Activated CD4-positive, alpha-beta T cell treated with anti-CD3 and anti-CD28 coated beads, Interleukin-2, amount 50 U/mL, for 1 hour (primary cell): ENCODE measurements at places on chromosomes 2 and 18.
A peak's percentile ranks its signal among the peaks of the same experiment; 100 is the strongest.

GRCh38 chr2:108106731-108107130 lies 120.4 kb downstream of the SLC5A7 start:
- no peak for DNase-seq

DNA sequence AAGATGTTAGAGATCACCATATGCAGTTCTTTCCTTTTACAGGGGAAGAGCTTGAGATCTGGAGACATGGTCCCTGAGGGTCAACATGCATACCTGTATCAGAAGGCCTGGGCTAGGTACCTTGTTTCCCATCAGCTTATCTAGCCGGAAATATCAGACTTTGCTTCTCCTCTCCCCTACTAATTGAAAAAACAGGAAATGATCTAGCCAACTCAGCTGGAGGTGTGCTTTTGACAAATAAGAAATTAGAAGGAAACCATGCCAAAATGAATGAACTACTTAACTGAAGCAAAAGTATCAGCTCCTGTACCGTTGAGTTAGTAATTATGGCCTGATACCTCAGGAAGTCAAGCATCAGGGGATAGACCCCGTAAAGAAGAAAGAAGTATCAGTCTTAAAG lies 20.4 kb downstream of the PKP4 start:
- no peak for DNase-seq

GRCh38 chr2:20481798-20482405 lies 35.0 kb downstream of the RHOB start:
- no peak for DNase-seq

DNA sequence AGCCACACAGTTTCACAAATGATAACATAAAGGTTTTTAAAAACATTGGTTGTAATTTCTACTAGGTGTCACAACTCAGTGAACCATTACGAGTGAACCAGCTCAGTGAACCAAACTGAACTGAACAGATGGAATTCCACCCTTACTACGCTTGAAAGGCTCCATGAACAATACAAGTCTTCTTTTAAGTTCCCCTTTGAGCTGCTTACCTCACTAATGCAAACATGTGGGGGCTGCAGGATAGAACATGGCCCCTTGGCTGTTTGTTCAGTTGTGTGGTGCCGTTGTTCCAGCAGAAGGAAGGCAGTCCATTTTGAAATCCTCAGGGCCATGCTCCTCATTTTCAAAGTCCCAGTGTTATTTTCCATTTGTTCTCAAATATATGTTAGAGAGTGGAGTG lies 30.7 kb upstream of the KLHL14 start:
- DNase-seq, result no peak

GRCh38 chr2:217060951-217061547 lies 201.2 kb upstream of the TNP1 start:
- DNase-seq, result no peak

- no peak for DNase-seq
Measured at GRCh38 chr2:27690052-27690451, 26.4 kb downstream of the SLC4A1AP start.

DNA sequence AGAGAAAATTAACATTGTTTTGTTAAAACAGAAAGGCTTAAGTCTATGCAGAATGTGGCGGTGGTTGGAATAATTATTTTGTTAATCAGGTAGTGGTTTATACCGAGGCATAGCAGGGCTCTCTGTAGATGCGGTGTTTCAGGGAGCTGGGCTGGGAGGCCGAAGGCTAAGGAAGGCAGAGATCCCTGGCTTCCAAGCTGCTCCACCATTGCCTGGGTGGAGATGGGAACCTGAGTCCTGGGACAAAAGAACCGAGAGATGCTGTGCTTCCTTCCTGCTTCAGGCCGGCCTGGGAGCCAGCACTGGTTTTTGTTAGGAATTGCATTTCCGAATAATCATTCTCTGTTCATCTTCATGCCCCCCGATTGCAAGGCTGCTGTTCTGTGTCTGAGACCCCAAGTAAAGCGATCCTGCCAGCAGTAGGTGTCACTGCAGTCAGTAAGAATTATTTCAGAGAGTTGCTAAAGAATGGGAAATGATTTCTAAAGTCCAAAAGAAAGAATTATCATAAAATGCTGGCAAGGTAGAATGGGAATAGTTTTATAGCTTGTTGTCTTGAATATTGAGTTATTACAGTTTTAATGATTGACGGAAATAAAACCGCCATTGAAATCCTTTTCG lies 824.9 kb downstream of the GALR1 start:
- DNase-seq, result no peak

- DNase-seq, result no peak
Measured at GRCh38 chr2:205675861-205676516, 6.3 kb upstream of the NRP2 start.

GRCh38 chr2:145168091-145168490 lies 648.2 kb upstream of the ZEB2 start:
- DNase-seq, result no peak

- DNase-seq, result no peak
Measured at GRCh38 chr2:172445851-172446250, 18.5 kb downstream of the ITGA6 start.

- DNase-seq, result no peak
Measured at GRCh38 chr18:79809482-79810192, 11.9 kb downstream of the KCNG2 start.

- DNase-seq, result no peak
Measured at GRCh38 chr2:24258718-24259117, 83.9 kb downstream of the FAM228A start.

DNA sequence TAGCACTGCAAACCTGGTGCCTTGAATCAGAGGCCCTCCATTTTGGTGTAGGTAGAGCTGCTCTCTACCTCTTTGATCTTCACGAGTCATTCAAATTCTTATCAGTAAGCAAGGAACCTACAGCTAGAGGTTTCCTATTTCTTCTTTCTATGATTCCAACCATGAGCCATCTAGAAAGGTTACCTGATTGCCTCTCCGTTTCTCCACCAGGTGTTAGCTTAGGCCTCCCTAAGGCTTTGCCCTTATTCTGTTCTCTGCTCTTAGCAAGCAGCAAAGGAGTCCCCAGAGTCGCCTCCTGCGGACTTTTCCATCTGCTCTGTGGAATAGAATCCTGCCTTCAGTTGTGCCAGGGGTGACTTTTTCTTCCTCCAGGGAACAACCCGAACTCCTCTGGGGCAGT lies 173.6 kb downstream of the GRB14 start:
- no peak for DNase-seq

- DNase-seq, result no peak
Measured at GRCh38 chr2:149365931-149366583, 35.7 kb downstream of the LYPD6 start.

GRCh38 chr18:45373286-45373880 lies 241.9 kb upstream of the SLC14A2 start:
- DNase-seq, result no peak

DNA sequence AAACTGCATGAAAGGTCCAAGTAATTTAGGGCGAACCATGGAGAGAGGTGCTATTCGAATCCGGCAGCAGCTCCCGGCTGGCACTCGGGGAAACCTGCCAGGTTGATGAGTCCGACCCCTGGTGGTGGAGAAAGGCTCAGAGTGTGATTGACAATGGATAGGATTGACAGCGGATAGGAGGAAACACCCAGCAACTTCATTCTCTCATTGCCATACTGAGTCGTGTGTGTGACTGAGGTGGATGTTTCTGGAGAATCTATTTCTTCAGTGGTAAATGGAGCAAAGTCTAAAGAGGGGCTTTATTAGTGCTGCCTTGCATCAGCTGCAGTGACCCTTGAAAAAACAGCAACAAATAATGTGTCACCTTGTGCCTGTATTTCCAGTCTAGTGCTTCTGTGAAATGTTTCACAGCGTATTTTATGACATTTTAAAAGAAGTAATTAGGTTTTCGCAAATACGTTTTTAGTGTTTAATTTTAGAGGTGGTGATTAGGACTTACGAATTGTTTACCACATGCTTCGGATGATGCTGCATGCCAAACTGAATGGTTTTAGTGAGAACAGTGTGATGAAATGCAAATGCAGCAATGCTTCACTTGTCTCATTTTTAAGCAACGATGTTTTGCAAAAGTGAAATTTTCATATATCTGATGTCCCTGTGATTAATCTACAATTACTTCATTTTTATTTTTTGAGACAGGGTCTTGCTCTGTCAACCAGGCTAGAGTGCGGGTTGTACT lies 102.0 kb downstream of the DCDC2C start:
- no peak for DNase-seq

- DNase-seq, result no peak
Measured at GRCh38 chr2:158095269-158095668, 6.4 kb upstream of the UPP2 start.

- DNase-seq, result peak; percentile 61
Measured at GRCh38 chr2:218168635-218169462, 2.1 kb upstream of the CXCR1 start.

GRCh38 chr2:128234613-128235012 lies 84.1 kb downstream of the HS6ST1 start:
- DNase-seq, result no peak

- DNase-seq, result no peak
Measured at GRCh38 chr18:3151399-3152264, 68.1 kb downstream of the MYOM1 start.

- DNase-seq, result no peak
Measured at GRCh38 chr2:222943820-222944219, 83.0 kb downstream of the ACSL3 start.

GRCh38 chr2:176280867-176281658 lies 11.8 kb downstream of the MTX2 start:
- DNase-seq, result no peak

- no peak for DNase-seq
Measured at GRCh38 chr2:43025709-43026295, 200.6 kb downstream of the ZFP36L2 start.

DNA sequence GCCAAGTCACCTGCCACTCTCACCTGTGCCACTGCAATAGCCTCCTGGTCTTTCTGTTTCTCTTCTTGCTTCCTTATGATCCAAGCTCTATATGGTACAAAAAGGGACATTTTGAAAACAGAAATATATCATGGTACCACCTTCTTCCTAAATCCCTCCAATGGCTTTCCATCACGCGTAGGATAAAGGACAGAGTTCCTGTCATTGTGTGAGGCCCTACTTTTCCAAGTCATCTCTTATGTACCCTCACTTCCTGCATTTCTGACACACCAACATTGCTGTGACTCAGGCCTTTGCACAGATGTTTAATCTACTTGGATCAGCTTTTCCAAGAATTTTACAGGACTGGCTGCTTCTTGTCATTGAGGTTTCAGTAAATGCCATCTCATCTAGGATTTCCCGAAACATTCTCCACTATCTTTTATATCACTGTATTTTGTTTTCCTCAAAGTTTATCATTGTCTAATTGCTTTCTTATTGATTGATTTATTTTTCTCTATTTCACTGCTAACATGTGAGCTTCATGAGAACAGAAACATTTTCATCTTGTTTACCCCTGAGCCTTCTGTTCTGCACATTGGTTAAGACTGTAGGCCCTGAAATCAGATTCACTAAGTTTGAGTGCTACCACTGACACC lies 426.1 kb upstream of the FANCL start:
- no peak for DNase-seq

DNA sequence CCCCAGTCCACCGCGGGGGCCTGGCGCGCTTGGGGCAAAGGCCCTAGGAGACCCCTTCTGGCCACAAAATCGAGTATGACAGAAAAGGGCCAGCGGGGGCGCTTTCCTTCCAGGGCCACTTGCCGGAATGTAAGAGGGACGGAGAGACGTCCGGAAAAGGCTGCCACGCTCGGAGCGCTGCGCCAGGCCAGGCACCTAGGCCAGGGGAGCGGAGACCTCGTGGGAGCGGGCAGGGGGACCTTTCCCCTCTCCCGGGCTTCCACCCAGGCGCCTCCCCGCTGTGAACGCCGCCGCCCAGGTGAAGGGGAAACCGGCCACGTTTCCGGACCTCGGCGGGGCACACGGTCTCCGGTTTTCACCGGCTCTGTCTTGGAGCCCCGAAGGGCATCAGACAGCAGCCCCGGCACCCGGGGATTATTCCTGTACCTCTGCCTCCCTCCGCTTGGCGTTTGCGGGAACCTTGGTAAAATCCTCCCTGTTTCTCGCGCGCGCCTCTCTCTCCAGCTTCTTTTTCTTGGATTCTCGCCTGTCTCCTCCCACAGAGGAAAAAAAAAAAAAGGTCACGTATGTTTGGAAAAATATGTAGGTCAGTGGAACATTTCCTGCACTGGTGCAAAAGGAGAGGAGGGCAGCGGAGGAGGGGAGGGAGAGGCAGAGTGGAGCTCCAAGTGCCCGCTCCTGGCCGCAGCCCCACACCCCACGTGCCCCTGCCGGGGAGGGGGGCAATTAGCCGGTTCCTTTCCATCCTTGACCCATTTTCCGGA lies 1.2 kb upstream of the NPAS2 start:
- peak; percentile 3 for DNase-seq

GRCh38 chr2:105768176-105768575 lies 23.5 kb downstream of the NCK2 start:
- no peak for DNase-seq

DNA sequence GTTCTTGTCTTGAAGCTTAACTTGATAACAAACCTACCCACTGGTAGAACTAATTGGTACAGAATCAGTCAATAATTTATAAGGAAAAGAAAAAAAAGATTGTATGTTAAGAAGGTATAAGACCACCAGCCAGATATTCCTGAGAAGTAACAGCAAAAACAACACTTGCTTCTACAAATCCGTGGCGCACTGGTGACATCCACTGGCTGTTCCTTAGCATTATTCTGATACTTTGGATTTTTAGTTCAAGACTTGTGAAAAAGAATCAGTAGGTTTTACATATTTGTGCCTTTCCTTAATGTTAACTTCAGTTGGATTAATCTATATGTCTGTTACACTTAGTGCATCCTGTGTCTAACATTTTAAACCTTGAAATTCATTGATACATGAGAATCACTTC lies 141.8 kb downstream of the GRB14 start:
- no peak for DNase-seq

DNA sequence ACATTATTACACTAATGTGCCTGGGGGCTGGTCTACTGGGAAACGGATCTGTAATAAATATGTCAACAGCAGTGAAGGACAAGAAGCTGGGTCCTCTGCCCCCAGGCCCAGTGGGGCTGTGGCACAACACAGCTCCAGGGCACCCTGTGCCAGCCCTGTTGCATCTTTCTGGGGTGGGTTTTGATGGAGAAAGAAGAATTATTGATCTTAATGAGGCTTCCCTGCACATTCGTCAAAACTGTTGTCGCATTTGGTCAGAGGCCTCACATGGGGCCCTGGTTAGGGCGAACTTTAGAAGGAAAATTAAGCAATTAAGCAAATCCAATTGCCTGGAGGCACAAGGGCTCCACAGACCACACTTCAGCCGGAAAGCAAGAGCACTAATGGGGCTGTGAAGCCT lies 30.0 kb upstream of the TWIST2 start:
- no peak for DNase-seq

GRCh38 chr18:79495591-79496071 lies 99.9 kb downstream of the NFATC1 start:
- DNase-seq, result no peak

DNA sequence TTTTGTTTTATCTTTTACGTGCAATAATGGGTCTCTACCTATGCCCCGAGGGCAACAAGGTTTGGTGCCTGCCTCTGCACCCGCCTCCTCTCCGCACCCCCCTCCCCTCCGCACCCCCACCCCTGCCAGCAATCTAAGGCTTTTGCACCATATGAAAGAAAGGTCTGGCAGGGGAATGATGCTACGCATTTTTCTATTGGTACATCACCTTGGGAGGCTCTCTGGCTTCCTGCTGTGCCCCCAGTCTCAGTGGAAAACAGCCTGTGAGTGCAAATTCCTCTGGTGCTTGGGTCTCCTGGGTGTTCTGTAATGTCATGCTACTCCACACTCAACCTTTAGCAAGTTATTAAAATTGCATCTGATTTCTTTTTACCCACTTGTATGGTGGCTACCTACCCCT lies 161.3 kb upstream of the SMAD7 start:
- no peak for DNase-seq

GRCh38 chr2:174717273-174717672 lies 47.0 kb downstream of the CHRNA1 start:
- peak; percentile 15 for DNase-seq
